Kidney capillary endothelial cell (primary cell): ENCODE measurements at places on chromosomes 13 and 19.
A peak's percentile ranks its signal among the peaks of the same experiment; 100 is the strongest.

GRCh38 chr19:1457031-1457739, 7.3 kb downstream of the APC2 start:
- DNase-seq, result no peak

GRCh38 chr19:23787106-23787505, 28.4 kb upstream of the ZNF681 start:
- DNase-seq, result no peak

- DNase-seq, result no peak
Observed at GRCh38 chr19:47696635-47697034, 16.6 kb upstream of the EHD2 start.

GRCh38 chr13:88764103-88764502, 1092.9 kb downstream of the SLITRK5 start:
- no peak for DNase-seq

GRCh38 chr19:3617463-3617862, 9.1 kb downstream of the CACTIN start:
- no peak for DNase-seq

- DNase-seq, result no peak
Observed at GRCh38 chr19:46725859-46726393, 9.0 kb upstream of the PRKD2 start.

- peak; percentile 3 for DNase-seq
Observed at GRCh38 chr13:95924389-95924994, 128.7 kb downstream of the UGGT2 start.

GRCh38 chr19:45364696-45365095, 5.7 kb downstream of the ERCC2 start:
- no peak for DNase-seq

- DNase-seq, result no peak
Observed at GRCh38 chr13:113299951-113300350, 2.9 kb downstream of the LAMP1 start.

DNA sequence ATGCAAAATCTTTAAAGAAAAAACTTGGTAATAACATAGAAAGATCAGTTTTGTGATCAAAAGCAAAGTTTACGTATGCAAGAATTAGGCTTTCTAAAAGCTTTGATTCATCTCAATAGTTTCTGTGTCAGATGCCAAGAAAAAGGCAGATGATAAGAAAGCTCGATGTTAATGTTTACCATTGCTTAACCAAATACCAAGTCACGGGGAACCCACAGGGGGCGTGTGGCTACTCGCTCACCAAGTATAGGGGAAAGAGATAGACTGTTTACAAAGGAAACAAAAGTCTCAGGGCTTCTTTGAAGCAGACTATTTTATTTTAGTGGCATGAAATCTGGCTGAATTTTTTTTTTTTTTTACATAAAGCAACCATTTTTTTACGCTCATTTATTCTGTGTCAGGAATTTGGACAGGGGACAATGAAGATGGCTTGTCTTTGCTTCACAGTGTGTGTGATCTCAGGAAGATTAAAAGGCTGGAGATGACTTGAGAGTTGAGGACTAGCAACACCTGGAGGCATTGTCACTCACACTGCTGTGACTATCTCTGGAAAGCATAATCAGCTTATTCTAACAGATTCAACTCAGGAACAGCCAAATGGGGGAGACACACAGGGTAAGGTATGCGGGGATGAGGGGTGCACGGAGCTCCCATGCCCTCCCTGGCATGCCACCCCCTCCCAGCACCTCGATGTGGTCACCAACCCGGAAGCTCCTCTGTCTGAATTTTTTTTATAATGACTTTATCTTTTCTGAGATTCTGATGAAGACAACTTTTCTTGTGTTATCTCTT, 24.9 kb downstream of the RCBTB1 start:
- DNase-seq, result no peak

- DNase-seq, result no peak
Observed at GRCh38 chr13:80865329-80865728, 524.4 kb upstream of the SPRY2 start.

GRCh38 chr13:111383591-111384440, 63.4 kb downstream of the TEX29 start:
- no peak for DNase-seq

- no peak for DNase-seq
Observed at GRCh38 chr19:1097810-1098176, 2.6 kb upstream of the POLR2E start.

DNA sequence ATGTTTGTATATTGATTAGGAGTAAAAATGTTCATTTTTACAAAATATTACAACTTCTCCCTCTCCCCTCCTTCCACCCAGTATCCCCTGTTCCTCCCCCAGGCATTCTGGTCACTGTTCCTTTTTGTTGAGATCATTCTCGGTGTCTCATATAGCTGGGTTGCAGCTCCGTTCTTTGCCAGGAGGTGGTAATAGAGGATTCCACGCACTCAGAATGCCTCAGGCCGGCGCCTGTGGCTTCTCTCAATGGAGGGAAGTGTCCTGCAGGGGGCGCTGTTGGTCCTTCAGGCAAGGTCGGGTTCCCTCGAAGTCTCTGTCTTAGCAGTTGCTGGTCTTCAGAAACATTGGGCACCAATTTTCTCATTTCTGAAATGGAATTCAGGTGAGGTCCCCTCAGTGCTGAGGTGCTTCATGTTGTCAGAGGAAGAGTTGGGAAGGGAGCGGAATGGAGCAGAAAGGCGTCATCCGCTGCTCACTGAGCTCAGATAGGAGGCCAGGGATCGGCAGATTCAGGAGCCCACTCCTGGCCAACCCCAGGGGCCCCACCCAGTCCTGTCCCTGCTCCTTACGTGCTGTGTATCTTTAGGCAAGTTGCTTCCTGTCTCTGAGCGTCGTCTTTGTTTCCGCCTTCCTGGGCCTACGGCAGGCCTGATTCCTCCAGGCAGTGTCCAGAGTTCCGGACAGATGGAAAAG, 10.3 kb upstream of the GARIN5A start:
- DNase-seq, result peak; percentile 35

- no peak for DNase-seq
Observed at GRCh38 chr13:96860882-96861281, 133.4 kb downstream of the OXGR1 start.

- no peak for DNase-seq
Observed at GRCh38 chr13:29677627-29678026, 82.1 kb upstream of the SLC7A1 start.

DNA sequence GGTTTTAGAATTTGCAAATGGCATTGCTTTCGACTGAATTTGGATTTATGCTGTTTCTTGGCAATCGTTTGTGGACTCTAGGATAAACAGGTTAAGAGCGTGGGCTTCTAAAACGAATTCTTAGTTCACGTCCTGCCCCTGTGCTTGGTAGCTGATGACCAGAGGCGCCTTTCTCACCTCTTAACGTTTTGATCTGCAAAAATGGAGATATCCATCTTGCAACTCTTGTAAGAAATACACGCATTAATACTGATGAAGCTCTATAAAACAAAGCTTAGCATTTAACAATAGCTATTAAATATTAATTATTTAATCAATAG, 580 bp upstream of the KATNAL1 start:
- no peak for DNase-seq

DNA sequence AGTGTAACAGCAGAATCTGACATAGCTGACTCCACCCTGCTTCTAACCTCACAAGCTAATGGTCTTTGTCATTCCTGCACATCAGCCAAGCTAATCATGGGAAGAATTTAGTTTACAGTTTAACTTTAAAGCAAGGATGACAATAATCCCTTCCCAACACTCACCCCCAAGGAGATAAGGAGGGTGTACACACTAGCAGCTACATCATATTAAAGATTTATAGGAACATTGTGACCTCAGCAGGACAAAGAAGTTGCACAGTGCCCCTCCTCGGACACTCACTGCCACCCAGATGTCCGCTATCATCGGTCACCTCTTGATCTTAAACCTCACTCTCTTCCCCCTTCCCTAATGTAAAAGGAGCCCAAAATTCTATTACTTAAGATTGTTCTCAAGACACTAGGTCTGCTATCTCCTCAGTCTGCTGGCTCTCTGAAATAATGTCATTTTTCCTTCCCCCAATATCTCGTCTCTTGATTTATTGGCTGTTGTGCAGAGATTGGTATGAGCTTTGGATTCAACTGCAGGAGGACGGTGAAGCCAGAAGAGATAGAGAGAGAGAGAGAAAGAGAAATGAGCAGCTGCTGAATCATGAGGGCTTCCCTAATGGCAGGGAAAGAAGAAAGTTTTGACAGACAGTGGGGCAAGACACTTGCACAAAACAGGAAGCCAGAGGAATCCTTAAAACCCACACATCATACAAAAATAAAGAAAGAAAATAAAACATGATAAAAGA, 17.5 kb upstream of the FFAR2 start:
- DNase-seq, result no peak

DNA sequence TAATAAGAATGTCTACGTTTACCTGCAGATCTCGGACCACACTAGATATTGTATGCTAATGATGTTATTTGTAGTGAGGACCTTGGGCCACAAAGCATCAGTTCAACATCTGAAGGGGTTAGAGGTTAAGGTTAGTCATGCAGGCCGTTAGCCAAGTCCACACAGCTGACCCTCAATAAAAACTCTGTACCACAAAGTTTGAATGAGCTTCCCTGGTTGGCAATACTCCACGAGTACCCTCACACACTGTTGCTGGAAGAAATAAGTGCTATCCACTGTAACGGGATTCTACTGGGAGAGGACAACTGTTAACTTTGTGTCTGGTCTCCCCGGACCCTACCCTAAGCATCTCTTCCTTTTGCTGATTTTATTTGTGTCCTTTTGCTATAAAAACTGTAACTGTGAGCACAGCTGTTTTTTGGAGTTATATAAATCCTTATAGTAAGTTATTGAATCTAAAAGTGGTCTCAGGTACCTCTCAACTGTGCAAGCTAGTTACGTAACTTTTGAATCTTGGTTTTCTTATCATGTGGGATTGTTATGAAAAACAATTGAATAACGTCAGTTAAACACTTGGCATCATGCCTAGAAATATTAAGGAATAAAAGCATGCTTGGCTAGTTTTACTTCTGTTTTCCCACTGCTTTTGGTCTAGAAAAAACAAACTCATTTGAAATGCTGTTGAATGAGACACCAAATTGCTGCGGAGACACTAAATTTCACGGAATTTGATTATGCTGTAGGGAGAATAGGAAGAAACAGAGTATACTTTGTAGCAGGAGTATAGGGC, 181.5 kb downstream of the DNAJC3 start:
- peak; percentile 10 for DNase-seq

DNA sequence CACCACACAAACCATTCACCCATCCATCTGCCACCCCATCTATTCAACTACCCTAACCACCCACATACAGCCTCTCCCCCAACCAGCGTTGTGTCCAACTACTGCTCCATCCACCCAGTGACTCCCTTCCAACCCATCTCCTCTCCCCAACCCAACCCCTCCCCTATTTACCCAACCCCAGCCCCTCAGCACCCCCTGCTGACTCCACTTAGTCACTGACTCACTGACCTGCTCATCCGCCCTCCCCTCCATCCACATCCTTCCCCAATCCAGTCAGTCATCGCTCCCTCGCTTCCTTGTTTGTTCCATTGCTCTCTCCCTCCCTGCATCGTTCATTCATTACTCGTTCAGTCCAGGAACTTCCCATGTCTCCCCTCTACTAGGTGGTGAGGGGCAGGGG, 39.2 kb downstream of the KCNC3 start:
- DNase-seq, result no peak

- no peak for DNase-seq
Observed at GRCh38 chr13:52736891-52737290, 2.7 kb downstream of the CNMD start.

GRCh38 chr19:36013280-36014011, 567 bp downstream of the ALKBH6 start:
- DNase-seq, result no peak

GRCh38 chr13:42652642-42653415, 78.9 kb downstream of the TNFSF11 start:
- no peak for DNase-seq

DNA sequence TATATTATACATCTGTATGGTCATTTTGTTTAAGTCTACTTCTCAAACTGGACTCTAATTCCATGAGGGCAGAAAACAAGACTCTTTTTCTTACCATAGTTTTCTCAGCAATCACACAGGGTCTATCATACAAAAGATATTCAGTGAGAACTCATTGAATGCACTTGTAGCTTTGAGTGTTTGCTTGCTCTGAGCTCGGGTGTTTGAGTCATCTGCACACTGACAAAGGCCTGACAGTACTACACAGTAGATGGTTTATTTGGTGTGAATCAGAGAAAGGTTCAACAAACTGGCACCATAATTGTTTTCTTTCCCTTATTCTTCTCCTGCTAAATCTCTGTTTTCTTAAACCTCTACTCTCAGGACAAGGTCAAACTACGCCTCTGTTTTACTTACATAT, 586.4 kb downstream of the LMO7 start:
- DNase-seq, result no peak

DNA sequence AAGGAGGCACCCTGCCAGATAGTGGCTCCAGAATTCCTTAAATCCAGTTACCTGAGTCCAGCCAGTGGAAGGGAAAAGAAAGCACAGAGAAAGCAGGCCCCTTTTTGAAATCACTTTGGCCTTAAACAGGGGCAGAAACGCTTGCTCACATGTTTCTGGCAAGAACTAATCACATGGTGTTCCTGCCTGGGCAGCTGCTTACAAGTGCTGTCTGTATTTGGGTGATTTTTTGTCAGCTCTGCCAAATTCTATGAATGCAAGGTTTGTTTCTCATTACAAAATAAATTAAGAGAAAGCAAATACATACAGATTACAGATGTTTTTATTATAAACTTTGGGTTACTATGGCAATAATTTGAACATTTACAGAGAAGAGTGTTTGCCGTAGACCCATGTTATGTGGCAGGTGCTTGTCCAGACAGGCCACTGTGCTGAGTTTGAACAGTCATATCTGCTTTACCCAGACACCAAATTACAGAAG, 1237.8 kb downstream of the SLITRK5 start:
- no peak for DNase-seq

GRCh38 chr13:109628251-109628699, 158.1 kb downstream of the IRS2 start:
- DNase-seq, result no peak

GRCh38 chr19:11444059-11444458, 8.6 kb downstream of the PRKCSH start:
- no peak for DNase-seq

DNA sequence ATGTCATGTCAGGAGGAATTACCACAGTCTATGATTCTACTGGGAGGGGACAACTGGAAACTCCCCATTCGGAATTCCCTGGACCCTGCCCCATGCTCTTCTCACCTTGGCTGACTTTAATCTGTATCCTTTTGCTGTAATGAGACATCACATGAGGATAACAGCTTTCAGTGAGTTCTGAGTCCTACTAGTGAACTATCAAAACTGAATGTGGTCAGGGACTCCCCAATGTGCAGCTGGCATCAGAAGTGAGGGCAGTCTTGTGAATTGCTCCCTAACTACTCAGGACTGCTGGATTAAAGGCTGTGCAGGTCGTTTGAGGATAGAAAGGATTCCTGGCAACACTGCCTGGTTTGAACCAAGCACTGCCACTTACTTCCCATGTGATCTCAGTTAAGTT, 15.2 kb downstream of the SIGLEC7 start:
- no peak for DNase-seq

GRCh38 chr13:84433024-84433423, 550.8 kb upstream of the SLITRK1 start:
- DNase-seq, result no peak

GRCh38 chr13:91557328-91558090, 159.1 kb downstream of the GPC5 start:
- DNase-seq, result no peak

DNA sequence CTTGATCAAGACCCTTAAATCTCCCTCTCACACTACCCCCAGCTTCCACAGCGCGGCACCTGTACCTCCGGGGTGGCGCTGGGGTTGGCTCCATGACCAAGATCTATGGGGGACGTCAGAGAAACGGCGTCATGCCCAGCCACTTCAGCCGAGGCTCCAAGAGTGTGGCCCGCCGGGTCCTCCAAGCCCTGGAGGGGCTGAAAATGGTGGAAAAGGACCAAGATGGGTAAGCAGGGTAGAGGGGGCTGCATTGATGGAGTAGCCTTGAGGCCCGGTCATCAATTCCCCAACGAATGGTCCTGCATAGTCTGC, 8.1 kb upstream of the CD79A start:
- DNase-seq, result no peak
